ENCODE measurements at places on chromosomes 3 and 15.

DNA sequence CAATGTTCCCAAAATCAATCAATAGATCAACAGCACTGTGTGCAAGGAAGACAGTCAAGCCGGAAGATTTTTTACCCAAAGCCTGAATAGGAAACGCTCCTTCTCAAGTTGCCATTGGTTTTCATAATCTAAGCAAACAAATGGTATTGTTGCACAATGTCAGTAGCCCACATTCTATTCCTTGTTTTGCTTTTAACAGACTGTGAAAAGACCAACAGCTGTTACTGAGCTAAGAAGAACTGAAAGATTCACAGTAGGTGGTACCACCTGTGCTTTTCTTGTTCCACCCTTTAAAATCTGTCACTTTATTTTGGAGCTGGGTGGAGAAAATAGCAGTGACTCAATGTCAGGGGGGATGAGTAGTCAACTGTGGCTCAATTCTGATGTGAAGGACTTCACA, 357.5 kb upstream of the CADM2 start:
- no peak for DNase-seq

- DNase-seq: no peak
These were observed 38.4 kb downstream of the NDUFB4 start for GRCh38 chr3:120634539-120634938.

DNA sequence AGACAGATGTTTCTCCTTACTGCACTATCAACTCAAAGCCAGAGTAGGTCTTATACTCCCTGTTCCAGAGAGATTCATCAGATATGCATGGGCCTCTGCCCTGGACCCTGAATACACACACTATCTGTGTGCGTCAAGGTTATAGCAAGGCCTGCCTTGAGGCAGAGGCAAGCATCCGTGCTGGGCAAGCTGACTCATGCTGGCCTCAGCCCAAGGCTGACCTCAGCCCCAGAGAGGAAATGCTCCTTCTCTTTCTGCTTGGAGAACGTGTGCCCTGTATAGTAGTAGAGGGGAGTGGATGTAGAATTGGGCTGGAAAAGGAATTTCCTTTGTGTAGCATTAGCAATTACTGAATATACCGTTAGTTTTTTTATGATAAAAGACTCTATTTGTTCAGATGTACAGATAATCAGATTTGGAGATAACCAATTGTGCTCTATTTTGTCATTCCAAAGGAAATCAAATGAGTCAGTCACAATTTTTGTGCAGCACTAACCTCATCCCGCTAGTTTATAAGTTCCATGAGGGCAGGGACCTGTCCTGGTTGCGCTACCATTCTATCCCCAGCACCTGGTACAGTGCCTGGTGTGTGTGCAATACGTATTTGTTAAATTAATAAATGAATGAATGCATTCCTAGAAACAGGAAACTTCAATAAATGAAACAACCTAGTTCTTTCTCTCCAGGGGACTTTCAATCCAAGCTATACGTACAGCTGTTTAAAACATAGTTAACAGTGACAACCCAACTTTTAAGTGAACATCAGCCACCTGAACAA, 13.3 kb upstream of the PAQR9 start:
- no peak for DNase-seq

- DNase-seq: no peak
These were observed 392.2 kb downstream of the LRTM1 start for GRCh38 chr3:54535619-54536018.

DNA sequence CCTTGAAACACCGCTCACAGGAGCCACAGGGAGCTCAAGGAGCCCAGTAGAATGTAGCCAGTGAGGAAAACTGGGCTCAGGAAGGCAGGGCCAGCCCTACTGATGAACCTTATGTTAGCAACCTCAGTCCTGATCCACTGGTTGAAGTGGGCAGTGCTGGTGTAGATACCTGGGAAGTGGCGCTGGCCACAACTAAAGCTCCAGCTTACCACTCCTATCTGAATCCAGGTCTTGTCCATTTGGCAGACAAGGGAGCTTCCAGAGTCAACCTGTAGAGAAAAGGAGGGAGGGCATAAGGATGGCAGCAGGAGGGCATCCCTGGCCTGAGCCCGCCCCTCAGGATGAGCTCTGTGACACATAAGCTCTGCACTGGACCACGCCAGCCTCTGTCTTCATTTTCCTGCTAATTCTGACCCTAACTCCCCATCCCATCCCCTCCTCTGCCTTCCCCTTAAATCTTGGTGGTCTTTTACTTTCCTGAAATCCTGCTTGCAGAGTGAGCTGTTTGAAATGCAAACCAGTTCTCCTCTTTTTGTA, 2.1 kb upstream of the PRSS50 start:
- DNase-seq: no peak

DNA sequence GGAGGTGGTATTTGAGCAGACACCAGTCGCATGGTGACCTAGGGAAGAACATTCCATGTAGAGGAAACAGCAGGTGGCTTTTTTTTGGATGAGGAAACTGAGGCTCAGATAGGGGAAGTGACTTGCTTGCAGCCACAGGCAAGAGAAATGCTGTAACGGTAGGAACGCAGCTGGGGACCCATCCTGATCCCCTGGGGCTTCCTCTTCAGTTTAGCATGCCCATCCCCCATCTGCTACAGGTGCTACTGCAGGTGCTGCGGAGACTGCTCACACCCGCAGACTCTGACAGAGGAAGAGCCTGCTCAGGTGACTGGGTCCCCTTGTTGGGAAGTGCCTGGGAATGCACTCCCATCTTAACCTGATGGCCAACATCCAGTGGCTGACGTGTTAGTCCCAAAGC, 55.4 kb upstream of the SEC13 start:
- no peak for DNase-seq

- DNase-seq: no peak
These were observed 82.8 kb downstream of the FAIM start for GRCh38 chr3:138691351-138691750.

DNA sequence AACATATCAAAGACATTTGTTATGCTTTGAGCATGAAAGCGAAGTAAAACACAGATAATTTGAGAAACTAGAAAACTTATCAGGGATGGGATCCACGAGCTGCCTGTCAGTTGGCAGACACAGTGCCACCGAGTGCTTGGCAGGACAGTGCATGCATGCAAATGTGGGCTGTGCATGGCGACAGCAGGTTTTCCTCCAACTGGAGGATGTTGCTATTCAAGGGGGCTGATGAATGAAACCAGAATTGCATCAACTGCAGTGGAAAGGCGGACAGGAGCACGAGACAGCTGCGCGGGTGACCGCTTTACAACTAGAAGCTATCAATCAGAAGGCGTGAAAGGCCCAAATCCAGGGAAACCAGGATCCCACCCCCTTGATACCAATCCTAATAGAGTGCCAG, 244.3 kb downstream of the NR2F2 start:
- no peak for DNase-seq

All from progenitor cell of endocrine pancreas (in vitro differentiated cells).